Tibial artery (tissue), 4 donors: ENCODE measurements at places on chromosomes 3 and 15.
A peak's percentile ranks its signal among the peaks of the same experiment; 100 is the strongest.

- H3K27me3 ChIP-seq: no peaks in the 10 kb centered on the region
- peaks cover 6% of the 10 kb centered on the region for H3K36me3 ChIP-seq
- peaks cover 16% of the 10 kb centered on the region for H3K4me1 ChIP-seq
- H3K27ac ChIP-seq: no peak overlapping the region
- no peak overlapping the region for H3K4me3 ChIP-seq
- no peak for DNase-seq
Measured at GRCh38 chr3:185313693-185314246, 49.2 kb upstream of the MAP3K13 start.

GRCh38 chr15:64942356-64942755, 30.7 kb downstream of the ANKDD1A start:
- no peak overlapping the region for H3K27ac ChIP-seq
- H3K27me3 ChIP-seq: no peaks in the 10 kb centered on the region
- H3K4me1 ChIP-seq: no peaks in the 10 kb centered on the region
- H3K36me3 ChIP-seq: peaks cover 13% of the 10 kb centered on the region

DNA sequence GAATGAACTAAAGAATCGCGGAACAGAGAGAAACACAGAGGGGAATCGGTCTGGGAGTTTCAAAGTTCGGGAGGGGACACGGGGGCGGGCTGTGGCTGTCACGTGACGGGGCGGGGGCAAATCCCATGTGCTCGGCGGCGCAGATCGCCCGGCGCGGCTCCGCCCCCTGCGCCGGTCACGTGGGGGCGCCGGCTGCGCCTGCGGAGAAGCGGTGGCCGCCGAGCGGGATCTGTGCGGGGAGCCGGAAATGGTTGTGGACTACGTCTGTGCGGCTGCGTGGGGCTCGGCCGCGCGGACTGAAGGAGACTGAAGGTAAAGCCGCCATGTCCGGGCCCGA, at the start of gene EIF4G1:
Gene EIF4G1 (plus strand): TSS at position 244 of the 337 bp plus-strand sequence. CDS start 1,191 bp downstream, outside the sequence.
- H3K36me3 ChIP-seq: peaks cover 23% of the 10 kb centered on the region
- H3K27me3 ChIP-seq: no peaks in the 10 kb centered on the region
- peak; percentile 94 for DNase-seq
- H3K27ac ChIP-seq: peak within 1 kb of the TSS; percentile 97
- peaks cover 44% of the 10 kb centered on the region for H3K4me1 ChIP-seq

- no peaks in the 10 kb centered on the region for H3K27me3 ChIP-seq
- H3K4me1 ChIP-seq: no peaks in the 10 kb centered on the region
- H3K27ac ChIP-seq: no peak overlapping the region
- no peak overlapping the region for H3K4me3 ChIP-seq
Measured at GRCh38 chr3:10852066-10852808, 36.2 kb downstream of the SLC6A11 start.

DNA sequence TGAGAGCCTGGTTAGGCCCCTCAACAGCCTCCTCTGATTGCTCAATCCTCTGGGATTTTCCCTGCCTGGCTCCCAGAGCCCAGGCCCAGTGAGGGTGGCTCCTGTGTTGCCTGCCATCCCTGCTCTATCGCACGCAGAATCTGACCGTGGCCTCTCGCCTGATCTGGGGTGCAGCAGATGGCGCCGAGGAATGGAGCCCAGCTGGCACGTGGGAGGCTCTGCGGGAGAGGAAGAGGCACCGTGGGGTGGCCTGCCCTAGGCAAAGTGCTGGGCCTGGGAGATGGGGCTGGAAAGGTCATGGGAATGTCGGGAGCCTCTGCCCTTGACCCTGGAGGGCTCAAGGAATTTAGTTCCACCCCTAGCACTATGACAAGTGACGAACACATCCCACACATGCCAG, 10.3 kb downstream of the SV2B start:
- no peaks in the 10 kb centered on the region for H3K4me1 ChIP-seq
- H3K36me3 ChIP-seq: no peaks in the 10 kb centered on the region
- no peak for DNase-seq

- H3K4me3 ChIP-seq: no peak overlapping the region
- H3K36me3 ChIP-seq: no peaks in the 10 kb centered on the region
- H3K4me1 ChIP-seq: no peaks in the 10 kb centered on the region
- no peak for DNase-seq
Measured at GRCh38 chr15:93882141-93882540, 349.2 kb upstream of the MCTP2 start.

DNA sequence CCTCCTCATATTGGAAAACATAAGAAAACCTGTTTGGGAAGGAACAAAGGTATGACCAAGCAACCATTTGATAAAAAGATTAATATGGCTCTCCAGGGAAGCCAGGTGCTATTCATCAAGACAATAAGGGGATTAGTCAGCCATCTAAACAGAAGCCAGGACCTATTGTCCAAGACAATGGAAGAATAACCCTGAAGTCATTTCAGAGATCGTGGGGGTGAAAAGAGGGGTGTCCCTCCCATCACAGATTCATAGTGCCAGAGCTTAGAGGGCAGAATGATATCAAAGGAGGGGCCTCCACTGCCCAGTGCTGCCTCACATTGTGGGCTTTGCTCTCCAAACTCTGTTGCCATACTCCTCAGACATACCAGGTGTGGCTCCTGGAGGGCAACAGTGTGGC, 73.5 kb downstream of the DAPK2 start:
- no peak overlapping the region for H3K4me3 ChIP-seq
- no peaks in the 10 kb centered on the region for H3K27me3 ChIP-seq
- no peaks in the 10 kb centered on the region for H3K36me3 ChIP-seq
- no peak overlapping the region for H3K27ac ChIP-seq
- H3K4me1 ChIP-seq: peaks cover 17% of the 10 kb centered on the region
- DNase-seq: no peak

- H3K4me1 ChIP-seq: no peaks in the 10 kb centered on the region
- H3K36me3 ChIP-seq: no peaks in the 10 kb centered on the region
- H3K27ac ChIP-seq: no peak overlapping the region
Measured at GRCh38 chr15:47971637-47972036, 149.2 kb upstream of the SLC24A5 start.

GRCh38 chr15:77118882-77119321, 48.0 kb upstream of the TSPAN3 start:
- no peak overlapping the region for H3K27ac ChIP-seq
- H3K27me3 ChIP-seq: no peaks in the 10 kb centered on the region
- H3K4me1 ChIP-seq: no peaks in the 10 kb centered on the region
- peak; percentile 40 for DNase-seq

DNA sequence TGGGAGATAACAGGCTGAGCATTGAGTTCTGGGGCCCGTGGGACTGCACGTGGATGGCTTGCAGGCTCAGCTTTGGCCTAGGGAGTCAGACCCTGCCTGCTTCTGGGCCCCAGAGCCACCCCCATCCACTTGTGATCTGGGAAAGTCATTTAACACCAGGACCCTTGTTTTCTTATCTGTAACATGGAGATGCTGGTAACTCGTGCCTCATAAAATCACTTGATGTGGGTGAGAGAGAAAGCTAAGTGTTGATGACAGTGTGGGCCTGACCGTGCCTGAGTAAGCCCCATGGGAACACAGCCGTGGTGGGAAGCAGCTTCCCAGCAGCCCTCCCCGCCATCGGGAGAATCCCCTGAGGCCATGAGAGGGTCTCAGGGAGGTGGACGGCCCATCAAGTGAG, 378.1 kb downstream of the GABRB3 start:
- H3K4me3 ChIP-seq: no peak overlapping the region
- no peak for DNase-seq
- no peaks in the 10 kb centered on the region for H3K4me1 ChIP-seq
- no peaks in the 10 kb centered on the region for H3K27me3 ChIP-seq
- H3K36me3 ChIP-seq: no peaks in the 10 kb centered on the region
- H3K27ac ChIP-seq: no peak overlapping the region

- no peaks in the 10 kb centered on the region for H3K36me3 ChIP-seq
Measured at GRCh38 chr3:17845026-17845812, 102.8 kb upstream of the TBC1D5 start.

GRCh38 chr3:15750143-15750542, 47.6 kb downstream of the ANKRD28 start:
- DNase-seq: no peak
- H3K4me3 ChIP-seq: no peak overlapping the region
- H3K27ac ChIP-seq: no peak overlapping the region
- peaks cover 8% of the 10 kb centered on the region for H3K4me1 ChIP-seq

- H3K4me1 ChIP-seq: peaks cover 16% of the 10 kb centered on the region
- no peaks in the 10 kb centered on the region for H3K36me3 ChIP-seq
- DNase-seq: peak; percentile 60
- H3K4me3 ChIP-seq: no peak overlapping the region
- no peaks in the 10 kb centered on the region for H3K27me3 ChIP-seq
Measured at GRCh38 chr15:78749831-78750230, 61.4 kb downstream of the ADAMTS7 start.

- no peaks in the 10 kb centered on the region for H3K4me1 ChIP-seq
- DNase-seq: no peak
- H3K36me3 ChIP-seq: no peaks in the 10 kb centered on the region
- no peaks in the 10 kb centered on the region for H3K27me3 ChIP-seq
Measured at GRCh38 chr3:27194861-27195483, 174.2 kb downstream of the NEK10 start.

DNA sequence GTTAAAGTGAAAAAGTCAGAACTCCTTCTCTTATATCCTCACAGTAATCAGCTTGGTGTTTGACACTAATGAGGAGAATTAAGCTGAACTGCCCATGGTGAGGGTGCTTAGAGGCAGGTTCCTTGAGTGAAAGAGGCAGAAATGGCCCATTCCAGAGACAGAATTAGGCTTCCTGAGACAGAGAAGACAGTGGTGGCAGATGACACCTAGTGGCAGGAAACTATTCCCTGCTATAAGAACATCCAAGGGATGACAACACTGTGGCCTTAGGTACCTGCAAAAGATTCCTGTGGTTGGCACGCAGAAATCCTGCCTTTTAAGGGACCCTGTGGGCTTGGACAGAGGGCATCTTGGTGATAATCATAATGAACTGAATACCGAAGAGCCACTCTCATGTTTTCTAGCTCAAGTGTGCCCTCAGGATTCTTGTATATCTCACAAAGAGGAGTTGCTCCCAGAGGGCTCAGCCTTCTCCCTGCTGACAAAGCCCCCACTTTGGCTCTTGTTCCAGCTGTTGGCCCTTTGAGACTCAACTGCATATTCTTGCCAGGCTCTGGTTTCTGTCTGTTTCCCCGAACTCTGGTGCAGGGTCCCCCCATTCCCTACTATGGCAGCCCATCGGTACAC, 56.0 kb downstream of the KBTBD12 start:
- no peak overlapping the region for H3K27ac ChIP-seq
- peak; percentile 31 for DNase-seq
- H3K27me3 ChIP-seq: no peaks in the 10 kb centered on the region
- no peaks in the 10 kb centered on the region for H3K36me3 ChIP-seq
- no peaks in the 10 kb centered on the region for H3K4me1 ChIP-seq

DNA sequence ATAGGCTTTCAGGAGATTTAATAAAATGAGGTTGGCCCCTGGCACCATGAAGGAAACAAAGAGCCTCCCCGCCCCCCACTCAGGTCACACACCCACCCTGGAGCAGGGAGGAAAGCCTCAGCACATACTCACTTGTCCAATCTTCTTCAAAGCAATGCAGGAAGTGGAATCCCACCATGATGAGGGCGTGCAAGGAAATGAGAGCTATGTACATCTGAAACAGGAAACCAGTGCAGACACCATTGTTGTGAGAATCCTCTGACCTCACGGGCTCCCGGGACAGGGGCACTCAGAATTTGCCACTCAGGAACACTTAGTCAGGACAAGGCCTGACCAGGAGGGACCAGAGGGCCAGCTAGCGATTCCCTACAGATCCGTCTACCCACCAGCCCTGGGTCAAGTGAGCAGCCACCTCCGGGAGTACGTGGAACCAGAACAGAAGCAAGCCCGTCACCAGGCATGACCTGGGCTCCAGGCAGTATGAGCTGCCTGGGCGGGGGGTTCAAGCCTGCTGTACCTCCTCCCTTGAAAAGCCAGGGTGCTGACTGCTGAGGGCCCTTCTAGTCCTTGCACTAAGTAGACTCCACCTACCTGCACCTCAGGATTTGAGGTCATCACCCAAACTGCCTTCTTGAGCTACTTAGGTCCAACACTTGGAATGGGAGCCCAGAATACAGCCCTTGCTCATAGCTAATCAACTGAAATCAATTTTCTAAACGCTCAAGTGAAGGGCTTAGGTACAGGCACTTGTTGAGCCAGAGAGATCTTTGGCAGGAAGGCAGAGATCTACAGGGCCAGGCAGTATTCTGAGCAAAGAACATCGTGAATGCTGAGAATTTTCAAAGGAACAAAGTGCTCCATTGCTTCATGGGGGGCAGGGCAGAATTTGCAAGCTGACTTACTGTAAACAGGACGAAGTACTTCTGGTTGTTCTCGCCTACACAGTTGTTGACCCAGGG, 42.7 kb downstream of the ZDHHC3 start:
- no peak overlapping the region for H3K4me3 ChIP-seq
- DNase-seq: no peak
- peaks cover 69% of the 10 kb centered on the region for H3K36me3 ChIP-seq
- H3K27me3 ChIP-seq: no peaks in the 10 kb centered on the region

GRCh38 chr15:35678774-35679173, 132.8 kb upstream of the DPH6 start:
- H3K27me3 ChIP-seq: no peaks in the 10 kb centered on the region
- no peak overlapping the region for H3K27ac ChIP-seq
- H3K4me1 ChIP-seq: peaks cover 18% of the 10 kb centered on the region

- peaks cover 31% of the 10 kb centered on the region for H3K4me1 ChIP-seq
- H3K27me3 ChIP-seq: no peaks in the 10 kb centered on the region
- DNase-seq: no peak
- no peaks in the 10 kb centered on the region for H3K36me3 ChIP-seq
- peak overlapping the region; percentile 61 for H3K4me3 ChIP-seq
Measured at GRCh38 chr15:85622221-85622831, 172.4 kb downstream of the KLHL25 start.

DNA sequence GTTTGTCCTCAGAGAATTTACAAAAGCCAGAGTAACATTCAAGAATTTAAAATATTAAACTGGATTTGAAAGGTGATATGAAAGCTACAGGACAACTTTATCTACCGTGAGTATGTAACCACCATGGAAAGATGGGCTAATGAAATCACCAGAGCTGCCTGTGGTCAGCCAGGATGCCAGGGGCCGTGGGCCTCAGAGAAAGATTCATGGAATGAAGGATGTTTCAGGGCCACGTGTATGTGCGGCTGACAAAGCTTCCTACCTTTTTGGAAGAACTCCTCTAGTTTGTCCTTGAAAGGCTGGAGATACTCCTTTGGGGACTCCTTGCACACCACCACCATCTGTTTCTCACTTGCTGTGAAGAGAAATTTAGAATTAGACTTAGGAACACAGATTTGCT, 138.9 kb downstream of the GREM1 start:
- no peak for DNase-seq
- H3K4me1 ChIP-seq: no peaks in the 10 kb centered on the region
- H3K27ac ChIP-seq: peak overlapping the region; percentile 45
- H3K27me3 ChIP-seq: no peaks in the 10 kb centered on the region

GRCh38 chr3:99625643-99626416, 12.6 kb upstream of the COL8A1 start:
- no peak overlapping the region for H3K27ac ChIP-seq
- DNase-seq: no peak
- H3K4me3 ChIP-seq: no peak overlapping the region
- H3K36me3 ChIP-seq: no peaks in the 10 kb centered on the region

GRCh38 chr15:23472033-23472432, 25.0 kb upstream of the GOLGA6L2 start:
- DNase-seq: no peak
- H3K4me3 ChIP-seq: no peak overlapping the region
- H3K36me3 ChIP-seq: no peaks in the 10 kb centered on the region
- no peak overlapping the region for H3K27ac ChIP-seq
